NCI-H1436 treated with DMSO at 0.1 percent for 48 hours (cell line): ENCODE measurements at places on chromosomes 2 and 18.

DNA sequence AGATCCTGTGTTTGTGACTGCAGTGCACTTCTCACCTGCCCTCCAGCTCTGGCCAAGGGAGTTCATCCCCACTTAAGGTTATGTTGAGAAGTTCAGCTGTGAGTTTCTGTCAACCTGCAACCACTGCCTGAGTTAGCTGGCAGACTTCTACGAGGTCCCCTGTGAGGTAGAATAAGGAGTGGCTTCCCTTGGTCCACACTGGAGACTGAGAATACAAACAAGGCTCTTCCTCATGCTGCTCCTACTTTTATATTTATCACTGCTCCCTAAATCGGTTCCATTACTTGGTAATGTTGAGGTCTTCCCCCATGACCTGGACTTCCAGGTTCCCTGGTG lies 353.2 kb upstream of the CWC22 start:
- no peak for DNase-seq

- peak; percentile 61 for DNase-seq
These were observed 14.6 kb downstream of the CCNYL1 start for GRCh38 chr2:207725873-207726578.

DNA sequence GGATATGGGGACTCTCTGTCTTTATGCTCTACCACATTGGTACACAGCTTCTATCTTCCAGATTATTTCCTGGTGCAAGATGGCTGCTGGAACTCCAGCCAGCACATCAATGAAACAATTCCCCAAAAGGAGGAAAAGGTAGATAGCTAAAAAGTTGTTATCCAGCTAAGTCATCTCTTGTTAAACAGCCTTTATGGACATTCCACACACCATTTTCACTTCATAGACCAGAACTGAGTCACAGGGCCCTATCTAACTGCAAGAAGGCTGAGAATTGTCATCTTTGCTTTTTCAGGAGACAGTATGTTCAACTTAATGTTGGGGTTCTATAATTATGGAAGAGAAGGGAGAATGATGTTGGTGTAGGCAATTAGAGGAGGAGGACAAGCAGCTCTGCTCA lies 133.3 kb upstream of the NOSTRIN start:
- no peak for DNase-seq

DNA sequence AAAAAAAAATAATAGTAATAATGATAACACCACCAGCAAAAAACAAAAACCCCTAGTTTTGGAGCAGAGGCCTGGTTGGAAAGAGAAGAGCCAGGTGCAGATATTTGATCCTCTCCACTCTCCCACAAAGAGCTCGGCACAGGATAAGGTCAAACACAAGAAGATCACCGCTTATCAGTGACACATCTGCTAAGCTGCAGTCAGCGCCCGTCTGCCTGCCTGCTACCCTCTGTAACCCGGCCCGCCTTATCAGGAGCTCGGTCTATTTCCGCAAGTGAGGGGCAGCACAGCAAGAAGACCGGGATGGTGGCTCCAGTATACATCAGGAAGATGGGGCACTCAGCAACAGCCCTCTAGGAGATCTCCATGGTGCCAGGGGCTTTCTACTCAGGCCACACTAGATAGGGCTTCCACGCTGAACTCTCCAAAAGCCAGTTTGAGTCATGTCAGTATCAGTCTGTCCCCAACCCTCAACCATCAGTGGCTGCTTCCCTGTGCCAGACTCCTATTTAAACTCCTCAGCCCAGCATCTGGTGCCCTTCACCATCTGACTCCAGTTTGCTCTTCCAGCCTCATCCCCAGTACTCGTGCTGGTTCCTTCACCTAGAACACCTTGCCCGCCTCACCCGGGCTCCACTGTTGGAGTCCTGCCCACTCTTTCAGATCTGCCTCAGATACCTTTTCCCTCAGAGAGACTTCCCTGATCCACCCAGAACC lies 67.3 kb upstream of the PPP1CB start:
- DNase-seq, result no peak

DNA sequence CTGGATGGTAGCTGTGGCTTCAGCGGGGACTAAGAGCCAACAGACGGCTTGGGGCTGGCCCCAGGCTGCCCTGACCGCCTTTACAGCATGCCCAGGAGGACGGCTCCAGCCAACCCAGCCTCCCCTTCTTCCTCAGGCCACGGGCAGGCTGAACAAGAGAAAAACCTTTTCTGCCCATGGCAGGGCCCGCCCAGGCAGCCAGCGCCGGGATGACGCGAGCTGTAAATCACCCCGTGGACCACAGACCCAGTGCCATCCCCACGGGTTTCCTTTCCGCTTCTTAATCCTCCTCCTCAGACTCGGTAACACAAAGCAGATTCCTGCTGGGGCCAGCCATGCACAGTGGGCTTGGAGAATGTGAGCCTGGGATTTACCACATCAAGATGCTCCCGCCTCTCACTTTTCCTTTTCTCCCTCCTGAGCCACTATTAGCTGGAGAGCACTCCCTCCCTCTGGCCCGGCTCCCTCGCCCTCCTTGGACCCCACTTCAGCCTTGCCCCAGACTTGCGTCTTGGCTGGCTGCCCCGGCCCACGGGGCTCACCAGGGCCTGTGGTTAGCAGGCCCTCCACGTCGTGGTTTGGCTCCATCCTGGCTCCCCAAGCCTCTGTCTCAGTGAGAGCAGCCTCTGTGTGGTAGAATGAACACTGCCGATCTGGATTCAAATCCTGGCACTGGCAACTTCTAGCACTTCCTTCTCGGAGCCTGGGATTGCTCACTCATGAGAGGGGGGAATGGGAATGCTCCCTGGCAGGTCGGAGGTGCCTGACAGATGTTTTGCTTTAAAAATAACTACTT lies 31.4 kb downstream of the ATOH8 start:
- DNase-seq, result no peak

DNA sequence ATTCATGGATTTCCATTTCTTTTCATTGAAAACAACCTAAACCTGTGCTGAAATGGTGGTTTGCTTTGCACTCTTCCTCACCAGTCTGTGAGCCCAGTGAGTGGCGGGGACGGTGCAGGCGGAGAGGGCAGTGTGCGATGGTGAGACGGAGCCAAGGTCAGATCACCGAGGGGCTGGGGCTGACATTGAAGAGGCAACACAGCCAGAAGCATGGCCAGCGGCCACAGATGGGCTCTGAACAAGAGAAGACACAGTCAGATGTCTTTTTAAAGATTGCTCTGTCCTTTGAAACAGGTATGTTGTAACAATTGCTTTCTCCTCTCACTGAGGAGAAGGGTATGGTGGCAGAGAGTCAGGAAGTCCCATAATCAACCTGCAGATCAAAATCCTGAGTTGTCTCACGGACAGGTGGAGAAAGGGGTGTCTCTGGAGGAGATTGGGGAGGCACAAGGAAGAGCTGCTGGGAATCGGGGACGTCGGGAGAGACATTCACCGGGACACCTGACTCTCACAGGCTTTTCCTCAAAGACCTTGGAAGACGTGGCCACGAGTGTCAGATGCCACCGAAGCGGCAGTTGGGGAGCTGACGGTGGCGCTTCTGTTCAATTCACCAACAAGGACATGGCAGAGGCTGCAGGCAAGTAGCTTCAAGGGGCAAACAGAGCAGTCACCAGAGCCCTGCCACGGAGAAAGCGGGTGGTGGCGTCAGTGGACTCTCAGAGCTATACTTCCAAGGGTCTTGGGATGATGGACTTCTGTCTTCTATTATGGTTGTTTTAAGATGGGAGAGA lies 12.1 kb upstream of the ZNF516 start:
- DNase-seq, result no peak

GRCh38 chr18:59013744-59014143 lies 125.9 kb upstream of the SEC11C start:
- DNase-seq, result no peak

DNA sequence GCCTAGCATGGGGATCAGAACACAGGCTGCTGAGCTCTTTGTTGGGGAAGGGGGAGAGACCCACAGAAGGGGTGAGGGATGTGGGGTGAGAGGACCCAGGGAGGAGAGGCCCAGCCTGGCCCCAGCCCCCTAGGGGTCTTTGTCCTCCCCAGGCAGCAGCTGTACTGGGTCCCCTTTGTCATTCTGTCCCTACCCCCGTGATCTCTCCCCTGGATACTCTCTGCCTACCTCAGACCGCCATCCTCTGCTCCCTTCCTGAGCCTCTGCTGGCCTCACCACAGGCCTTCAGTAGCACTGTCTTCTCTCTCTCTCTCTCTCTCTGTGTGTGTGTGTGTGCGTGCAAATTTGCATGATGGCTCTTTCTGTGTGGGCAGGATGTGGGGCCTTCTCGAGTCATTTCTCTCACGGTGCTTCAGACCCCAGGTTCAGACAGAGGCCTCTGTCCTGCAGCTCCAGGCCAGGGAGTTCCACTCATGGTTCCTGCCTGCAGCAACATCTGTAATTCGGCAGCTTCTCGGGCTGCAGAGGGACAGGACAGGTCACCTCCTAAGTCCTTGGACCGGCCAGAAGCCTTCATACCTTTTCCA lies 1.4 kb downstream of the PSD4 start:
- DNase-seq, result no peak

GRCh38 chr2:226687641-226688253 lies 111.9 kb downstream of the IRS1 start:
- DNase-seq, result no peak

GRCh38 chr2:168641636-168642035 lies 160.8 kb upstream of the NOSTRIN start:
- DNase-seq, result no peak

GRCh38 chr2:72695676-72696075 lies 130.2 kb downstream of the EXOC6B start:
- no peak for DNase-seq

DNA sequence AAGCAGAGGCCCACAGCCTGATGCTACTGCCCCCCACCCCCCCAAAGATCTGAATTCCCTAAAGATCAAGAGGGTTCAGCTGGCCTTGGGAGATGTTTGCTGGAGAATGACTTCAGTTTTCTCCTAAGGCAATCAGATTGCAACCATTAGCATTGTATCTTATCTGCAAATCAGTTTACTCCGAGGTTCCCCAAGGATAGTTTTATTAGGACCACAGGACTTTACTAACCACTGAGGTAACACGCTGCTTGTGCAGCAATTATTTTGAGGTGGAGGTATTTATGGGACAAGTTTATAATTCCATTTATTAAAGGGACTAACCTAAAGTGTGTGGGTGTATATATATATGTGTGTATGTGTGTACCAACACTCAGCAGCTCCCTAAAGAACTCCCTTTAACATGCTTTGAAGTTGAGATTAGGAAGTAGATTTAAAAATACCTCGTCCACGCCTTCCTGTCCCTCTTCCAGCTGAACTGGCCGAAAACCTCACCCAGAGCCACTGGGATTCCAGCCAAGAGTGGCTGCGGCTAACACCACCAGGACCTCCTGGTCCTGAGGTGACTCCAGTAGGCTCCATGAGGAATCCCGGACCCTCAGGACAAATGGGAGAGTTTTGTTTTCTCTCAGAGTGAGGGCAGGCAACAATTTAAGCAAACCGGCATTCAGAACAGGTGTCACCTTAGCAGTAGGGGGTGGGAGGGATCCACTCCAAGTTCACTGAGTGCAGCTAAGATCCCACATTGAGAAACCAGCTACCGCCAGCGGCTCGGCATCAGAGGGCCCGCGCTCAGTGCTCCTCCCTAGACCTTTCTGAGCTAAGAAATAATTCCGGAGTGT lies 3.0 kb upstream of the DLX1 start:
- DNase-seq, result no peak

DNA sequence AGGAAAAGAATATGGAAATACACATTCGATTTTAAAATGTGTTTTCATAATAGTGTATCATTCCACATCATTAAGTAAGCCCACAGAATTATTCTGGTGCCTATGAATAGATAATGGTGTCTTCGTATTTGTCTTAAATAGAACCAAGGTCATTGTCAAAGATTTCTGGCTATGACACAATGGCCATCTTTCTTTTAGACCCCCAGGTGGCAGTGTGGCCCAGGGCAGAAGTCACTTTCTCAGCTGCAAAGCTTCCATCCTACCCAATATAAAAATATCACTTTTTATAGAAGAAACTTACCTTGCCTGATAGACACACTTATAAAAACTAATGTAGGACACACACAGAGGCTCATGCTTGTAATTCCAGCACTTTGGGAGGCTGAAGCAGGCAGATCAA lies 57.5 kb downstream of the ZRANB3 start:
- DNase-seq, result no peak

GRCh38 chr2:129912871-129913694 lies 66.4 kb upstream of the RAB6C start:
- no peak for DNase-seq

GRCh38 chr2:169012812-169013627 lies 18.1 kb downstream of the ABCB11 start:
- no peak for DNase-seq

GRCh38 chr18:62738639-62739038 lies 23.3 kb downstream of the PHLPP1 start:
- DNase-seq, result no peak

DNA sequence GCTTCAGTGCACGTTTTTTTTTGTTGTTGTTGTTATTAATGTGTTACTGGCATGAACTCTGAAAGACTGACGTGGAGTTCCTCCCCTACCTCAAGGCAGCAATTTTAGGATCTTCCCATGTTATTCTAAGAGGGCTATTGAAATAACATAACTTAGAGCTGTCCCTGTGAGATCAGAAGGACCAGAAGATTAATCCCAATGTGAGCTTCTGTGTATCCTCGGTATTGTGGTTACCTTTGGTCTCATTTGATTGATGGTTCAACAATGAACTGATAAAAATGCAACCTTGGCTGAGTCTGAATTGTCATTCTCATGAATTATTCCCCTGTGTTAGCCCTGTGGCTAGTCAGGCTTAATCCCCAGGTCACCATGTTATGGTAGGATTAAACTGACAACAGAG lies 394.1 kb downstream of the TRIB2 start:
- DNase-seq, result no peak

DNA sequence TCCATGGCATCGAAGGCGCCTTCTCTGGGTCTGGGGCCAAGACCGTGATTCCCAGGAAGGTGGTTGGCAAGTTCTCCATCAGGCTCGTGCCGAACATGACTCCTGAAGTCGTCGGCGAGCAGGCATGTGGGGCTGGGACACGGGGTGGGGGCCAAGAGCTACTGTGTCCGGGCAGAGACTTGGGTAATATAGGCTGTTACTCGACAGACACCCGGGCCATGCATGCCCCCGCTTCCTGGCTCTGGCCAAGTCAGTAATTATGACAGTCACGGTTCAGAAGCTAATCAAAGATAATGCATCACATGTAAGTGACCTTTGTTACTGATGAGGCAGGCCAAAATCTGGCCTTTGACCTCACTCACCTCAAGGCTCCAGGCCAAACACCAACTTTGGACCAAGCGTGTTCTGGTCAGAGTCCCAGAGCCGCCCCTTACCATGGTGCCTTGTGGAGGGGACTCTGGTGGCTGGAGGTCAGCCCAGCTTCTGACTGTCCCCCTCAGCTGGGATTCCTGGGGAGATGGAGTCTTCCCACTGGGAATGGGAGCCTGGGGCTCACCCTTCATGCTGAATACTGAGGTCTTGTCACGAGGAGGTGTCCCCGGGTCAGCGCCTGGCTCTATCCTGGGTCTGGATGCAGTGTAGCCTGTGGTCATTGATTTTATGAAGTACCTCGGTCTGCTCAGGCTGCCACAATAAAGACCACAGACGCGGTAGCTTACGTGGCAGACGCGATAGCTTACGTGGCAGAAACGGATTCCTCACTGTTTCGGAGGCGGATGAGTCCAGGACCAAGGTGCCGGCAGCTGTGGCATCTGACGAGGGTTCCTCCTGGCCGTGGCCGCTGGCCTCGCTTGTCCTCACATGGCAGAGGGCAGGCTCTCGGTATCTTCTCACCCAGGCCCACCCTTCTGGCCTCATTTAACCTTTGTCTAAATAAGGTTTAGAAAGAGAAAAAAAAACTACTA lies 17.7 kb upstream of the CNDP1 start:
- no peak for DNase-seq
